Aorta (tissue), 5 donors: ENCODE measurements at places on chromosomes 6 and 20. TPM values are rescaled to one million over a fixed set of nuclear protein-coding genes. Genes with fewer than 3 reads are reported as not detected.

DNA sequence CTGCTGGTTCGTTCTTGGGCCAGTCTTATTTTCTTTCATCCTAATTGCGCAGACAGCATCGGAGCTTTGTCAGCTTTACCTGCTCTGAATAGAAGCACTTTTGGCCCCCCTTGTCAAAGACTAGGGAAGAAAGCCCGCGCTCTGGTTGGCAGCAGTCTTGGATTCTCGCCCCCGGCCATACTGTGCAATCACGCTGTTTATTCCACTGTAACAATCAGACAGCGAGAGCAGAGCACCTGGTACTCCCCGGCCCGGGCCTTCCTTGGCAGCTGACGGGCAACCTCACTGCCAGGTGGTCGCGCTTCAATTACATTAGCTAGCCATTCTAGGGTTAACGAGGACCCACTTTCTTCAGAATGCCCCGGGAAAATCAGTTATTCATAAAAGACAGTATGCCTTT is 72.6 kb downstream of the INSM1 start:
- no peak for DNase-seq

MICB gene
- total RNA-seq: 6.2 TPM

DNA sequence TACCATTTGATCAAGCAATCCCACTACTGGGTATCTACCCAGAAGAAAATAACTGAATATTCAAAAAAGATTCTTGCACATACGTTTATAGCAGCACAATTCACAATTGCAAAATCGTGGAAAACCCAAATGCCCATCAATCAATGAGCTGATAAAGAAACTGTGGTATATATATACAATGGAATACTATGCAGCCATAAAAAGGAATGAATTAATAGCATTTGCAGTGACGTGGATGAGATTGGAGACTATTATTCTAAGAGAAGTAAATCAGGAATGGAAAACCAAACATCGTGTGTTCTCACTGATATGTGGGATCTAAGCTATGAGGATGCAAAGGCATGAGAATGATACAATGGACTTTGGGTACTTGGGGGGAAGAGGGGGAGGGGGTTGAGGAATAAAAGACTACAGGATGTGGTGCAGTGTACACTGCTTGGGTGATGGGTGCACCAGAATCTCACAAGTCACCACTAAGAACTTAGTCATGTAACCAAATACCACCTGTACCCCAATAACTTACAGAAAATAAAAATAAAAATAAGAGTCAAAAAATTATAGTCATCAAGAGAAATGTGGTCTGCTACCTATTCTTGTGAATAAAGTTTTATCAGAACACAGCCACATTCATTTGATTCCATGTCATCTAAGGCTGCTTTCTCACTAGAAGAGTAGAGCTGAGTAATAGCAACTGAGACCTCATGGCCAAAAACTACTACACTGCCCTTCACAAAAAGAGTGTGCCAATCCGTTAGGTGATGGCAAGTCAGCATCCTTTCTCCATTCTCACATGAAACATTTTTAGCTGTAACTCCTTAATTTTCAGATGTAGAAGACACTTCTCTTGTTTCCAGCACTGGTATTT is 8.7 kb upstream of the HUS1B start:
- DNase-seq: no peak

SUMO4 gene
- 2.9 TPM for total RNA-seq

- no peak for DNase-seq
Observed at GRCh38 chr6:84408028-84408427, 180.6 kb upstream of the CEP162 start.

DNA sequence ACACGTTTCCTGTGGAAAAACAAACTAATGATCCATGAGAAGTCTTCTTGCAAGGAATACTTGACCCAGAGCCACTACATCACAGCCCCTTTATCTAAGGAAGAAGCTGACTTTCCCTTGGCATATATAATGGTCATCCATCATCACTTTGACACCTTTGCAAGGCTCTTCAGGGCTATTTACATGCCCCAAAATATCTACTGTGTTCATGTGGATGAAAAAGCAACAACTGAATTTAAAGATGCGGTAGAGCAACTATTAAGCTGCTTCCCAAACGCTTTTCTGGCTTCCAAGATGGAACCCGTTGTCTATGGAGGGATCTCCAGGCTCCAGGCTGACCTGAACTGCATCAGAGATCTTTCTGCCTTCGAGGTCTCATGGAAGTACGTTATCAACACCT is 35.4 kb downstream of the GCNT2 start:
- DNase-seq: no peak

DNA sequence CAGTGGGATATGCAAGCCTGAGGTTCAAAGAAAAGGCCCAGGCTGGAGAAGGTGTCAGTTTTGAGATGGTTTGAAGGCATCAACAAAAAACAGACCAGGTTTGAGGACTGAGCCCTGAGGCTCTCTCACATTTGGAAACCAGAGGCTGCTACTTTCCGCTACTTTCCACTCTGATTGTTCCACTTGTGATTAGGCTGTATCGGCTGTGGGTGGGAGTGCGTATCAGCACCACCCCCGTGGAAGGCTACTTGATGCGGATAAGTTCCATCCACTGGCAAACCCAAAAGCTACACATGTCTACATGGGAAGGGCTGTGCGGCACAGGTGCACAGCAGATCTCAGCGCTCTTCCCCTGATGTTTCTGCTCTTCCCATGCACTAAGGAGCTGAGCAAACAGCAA is 198.7 kb downstream of the GMPR start:
- DNase-seq: no peak

MRAP2 gene
- 74.4 TPM for total RNA-seq
